ENCODE measurements at places on chromosomes 6 and 20.

DNA sequence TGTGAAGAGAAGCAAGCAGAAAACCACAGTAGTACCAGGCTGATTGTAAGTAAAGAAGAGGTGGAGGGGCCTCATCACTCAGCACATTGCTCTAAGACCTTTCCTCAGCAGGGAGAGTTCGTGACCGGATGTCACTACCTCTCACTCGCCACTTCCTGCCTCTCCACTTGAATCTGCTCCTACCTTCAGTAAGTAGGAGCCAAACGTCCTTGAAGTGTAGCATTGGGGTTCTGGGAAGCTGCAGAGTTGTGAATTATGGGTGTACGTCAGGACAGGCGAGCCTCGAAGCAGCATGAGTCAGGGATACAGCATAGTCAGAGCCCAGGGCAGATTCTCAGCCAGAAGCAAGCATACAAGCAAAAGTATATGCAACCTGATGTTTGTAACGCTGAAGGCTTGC lies 224.9 kb downstream of the PHACTR1 start:
- no peak for DNase-seq

DNA sequence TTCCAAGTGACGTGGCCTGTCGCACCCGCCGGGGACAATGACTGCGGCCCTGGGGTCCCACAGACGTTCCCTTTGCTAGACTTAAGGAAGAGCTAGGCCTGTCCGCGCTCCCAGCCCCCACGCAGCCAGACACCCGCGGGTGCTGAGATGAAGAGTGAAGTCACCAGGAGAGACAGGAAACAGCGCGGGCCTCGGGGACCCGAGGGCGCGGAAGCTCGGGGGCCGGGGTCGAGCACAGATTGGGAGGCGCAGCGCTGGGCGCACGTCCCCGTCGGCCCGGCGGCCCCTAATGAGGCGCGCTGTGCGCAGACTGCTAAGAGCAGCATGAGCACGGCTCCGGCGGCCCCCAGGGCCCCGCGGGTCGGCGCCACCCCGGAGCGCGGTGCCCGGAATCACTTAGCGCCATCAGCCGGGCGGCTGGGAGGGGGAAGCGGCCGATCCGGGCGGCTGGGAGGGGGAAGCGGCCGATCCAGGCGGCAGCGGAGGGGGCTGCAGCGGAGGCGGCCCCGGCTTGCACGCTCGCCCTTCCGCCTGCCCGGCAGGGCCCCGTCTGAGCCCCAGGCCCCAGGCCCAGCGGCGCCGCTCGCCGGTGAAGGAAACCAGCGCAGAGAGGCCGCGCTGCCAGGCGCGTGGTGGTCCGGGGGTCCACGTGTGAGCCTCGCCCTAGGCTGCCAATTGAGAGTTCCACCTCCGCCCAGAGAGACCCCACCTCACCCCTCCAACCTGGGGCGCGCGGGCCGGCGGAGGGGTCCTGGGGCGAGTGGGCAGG lies 8.3 kb upstream of the AVP start:
- DNase-seq = no peak

DNA sequence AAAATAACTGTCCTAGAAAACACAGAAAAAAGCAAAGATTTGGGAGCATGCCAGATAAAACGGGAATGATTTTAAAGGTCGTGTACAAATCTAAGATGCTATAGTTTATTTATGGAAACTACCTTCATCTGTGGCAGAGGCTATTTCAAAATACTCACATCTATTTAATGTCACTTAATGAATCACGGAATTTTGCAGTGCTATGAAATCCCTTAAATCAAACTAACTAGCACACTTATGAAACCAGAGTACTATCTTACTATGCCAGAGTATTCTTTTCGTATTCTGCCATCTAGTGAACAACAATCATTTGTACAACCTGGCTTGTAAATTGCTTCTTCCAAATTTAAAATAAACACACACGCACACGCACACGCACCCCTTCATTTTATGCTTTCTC lies 77.9 kb upstream of the BMP5 start:
- DNase-seq = peak; percentile 14

DNA sequence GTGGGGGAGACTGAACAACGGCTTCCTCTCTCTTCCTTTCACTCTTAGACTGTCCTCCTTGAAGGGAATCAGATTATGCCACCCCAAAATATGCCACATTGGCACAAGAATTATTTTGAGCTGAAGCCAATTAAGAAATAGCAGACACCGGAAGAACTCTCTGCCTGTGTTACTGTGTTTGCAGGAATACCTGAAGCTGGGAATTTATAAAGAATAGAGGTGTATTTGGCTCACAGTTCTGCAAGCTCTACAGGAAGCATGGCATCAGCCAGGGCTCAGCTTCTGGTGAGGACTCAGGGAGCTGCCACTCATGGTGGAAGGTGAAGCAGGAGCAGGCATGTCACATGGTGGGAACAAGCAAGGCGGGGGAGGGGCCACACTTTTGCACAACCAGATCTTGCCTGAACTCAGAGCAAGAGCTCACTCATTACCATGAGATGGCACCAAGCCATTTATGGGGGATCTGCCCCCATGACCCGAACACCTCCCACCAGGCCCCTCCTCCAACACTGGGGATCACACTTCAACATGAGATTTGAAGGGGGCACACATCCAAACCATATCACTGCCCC lies 46.0 kb downstream of the PCNA start:
- DNase-seq = no peak

GRCh38 chr6:90584636-90585255 lies 2.1 kb downstream of the MAP3K7 start:
- DNase-seq = peak; percentile 38

GRCh38 chr20:31566658-31567379 lies 38.3 kb upstream of the ID1 start:
- DNase-seq = peak; percentile 53

All from GM12865 (cell line).